Adrenal gland (tissue), 19 donors: ENCODE measurements at places on chromosomes 2 and 18.

GRCh38 chr2:127455566-127456493 lies 37.6 kb downstream of the PROC start:
- DNase-seq = no peak

- no peak for DNase-seq
These were observed 28.5 kb downstream of the ITGB1BP1 start for GRCh38 chr2:9394816-9395215.

GRCh38 chr18:58243401-58243800 lies 199.4 kb downstream of the NEDD4L start:
- no peak for DNase-seq

- no peak for DNase-seq
These were observed 106.9 kb downstream of the OSR1 start for GRCh38 chr2:19251554-19251953.

DNA sequence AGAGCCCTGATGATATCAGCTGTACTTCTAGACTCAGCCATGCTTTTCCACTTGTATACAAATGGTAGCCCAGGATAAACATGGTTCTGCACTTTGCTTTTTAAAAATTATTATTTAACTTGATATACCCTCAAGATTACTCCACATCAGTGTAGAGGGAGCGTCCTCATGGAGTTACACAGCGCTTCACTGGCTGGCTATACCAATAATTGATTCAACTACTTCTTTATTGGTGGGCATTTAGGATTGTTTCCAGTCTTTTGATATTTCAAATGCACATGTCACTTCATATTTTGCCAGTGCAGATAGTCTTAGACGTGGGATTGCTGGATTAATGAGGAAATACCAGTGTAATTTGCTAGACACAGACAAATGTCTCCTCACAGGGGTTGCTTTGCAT lies 10.8 kb upstream of the NEDD4L start:
- DNase-seq = no peak
